Right ventricle myocardium superior (tissue), 1 donor: ENCODE measurements at places on chromosomes 16 and 17. TPM values are rescaled to one million over a fixed set of nuclear protein-coding genes. Genes with fewer than 3 reads are reported as not detected.

IGF2BP1 gene
- total RNA-seq, result not detected

DNA sequence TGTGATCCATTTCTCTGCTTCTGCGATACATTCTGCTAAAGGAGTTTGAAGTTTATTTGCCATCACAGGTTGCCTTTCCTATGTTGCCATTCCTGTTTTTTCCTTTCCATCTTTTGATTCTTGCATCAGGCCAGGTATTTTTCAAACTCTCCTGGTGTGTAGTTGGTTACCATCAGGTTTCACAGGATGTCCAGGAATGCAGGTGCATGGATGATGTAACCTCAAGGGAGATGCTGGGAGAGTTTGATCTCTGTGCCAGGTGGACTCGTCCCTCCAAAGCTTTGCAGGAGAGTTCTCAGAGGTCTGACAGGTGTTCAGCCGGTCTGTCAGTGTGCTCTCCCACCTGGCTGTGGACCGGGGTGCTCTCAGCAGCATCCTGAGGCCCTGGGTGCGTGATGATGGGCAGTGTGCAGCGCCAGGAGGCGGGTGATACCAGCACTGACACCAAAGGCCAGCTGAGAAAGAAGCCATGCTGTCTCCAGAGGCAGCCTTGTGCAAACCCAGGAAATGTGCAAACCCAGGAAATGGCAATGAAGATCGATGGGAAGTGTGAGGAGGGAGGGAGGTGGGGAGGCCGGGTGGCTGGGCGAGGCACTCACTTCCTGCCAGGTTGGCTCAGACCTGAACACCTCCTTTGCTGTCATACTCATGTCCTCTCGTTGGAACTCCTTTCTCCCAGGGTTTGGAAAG is 1.7 kb downstream of the ATP2C2 start:
- DNase-seq, result no peak

GRCh38 chr17:79023886-79024771 is at the start of gene C1QTNF1:
Gene C1QTNF1 (plus strand): TSS chr17:79024169. CDS start chr17:79043969, 19,800 bp downstream.
- peak; percentile 83 for DNase-seq

SRRM2 gene
- total RNA-seq, result 243 TPM

KCNG4 gene
- total RNA-seq, result not detected

REXO5 gene
- 5.1 TPM for total RNA-seq

GRCh38 chr16:63568164-63568563 is 1531.9 kb upstream of the CDH8 start:
- DNase-seq, result no peak

DNA sequence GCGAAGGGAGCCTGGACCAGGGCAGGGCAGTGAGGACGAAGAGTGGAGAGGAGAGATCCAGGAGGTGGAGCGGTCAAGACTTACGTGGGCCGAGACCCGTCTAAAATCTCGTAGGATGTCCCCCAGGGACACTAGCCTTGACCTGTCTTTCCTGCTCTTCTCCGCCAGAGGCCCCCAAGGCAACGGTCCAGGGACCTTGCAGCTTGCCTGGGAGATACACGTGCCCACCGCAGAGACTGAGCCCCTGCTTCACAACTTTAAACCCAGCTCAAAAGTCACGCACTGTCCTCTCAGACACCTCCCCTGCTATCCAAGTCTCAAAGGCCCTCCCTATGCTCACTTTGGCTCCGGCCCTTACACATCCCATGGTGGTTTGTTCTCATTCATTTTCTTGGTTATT is 9.4 kb downstream of the TIGD7 start:
- DNase-seq, result no peak

- no peak for DNase-seq
Measured at GRCh38 chr17:929586-929985, 50.0 kb downstream of the NXN start.

PRDM7 gene
- total RNA-seq, result not detected

CCL11 gene
- 4.0 TPM for total RNA-seq

TMEM204 gene
- 28.9 TPM for total RNA-seq

CHTF8 gene
- total RNA-seq, result 52.5 TPM

- DNase-seq, result peak; percentile 90
Measured at GRCh38 chr17:39001703-39002637, 34.8 kb upstream of the FBXO47 start.

DNA sequence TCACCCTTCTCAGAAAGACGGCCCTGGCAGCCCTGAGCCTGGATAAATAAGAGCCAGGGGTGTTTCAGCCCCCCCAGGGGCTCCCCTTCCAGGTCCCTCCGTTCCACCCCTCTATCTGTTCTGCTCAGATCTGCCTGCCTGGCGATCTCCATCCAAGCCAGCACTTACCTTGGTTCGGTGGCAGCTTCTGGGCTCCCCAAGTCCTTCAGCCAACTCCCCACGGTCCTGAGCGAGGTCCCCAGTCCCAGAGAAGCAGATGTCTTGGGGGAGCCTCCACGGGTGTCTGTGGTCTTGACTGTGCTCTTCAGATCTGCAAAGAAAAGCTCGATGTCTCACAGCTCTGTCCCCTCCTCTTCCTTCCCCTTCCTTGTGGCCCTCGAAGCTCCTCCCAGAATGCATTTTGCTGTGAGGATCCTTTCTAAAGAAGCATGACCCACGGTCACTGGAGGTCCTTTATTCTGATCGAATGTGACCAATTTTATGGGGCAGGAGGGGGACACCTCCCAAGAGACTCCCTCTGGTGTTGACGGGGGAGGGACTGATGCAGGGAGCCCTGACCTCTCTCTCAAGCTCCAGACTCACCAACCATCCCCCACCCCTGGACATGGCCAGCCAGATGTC is at the start of gene PIK3R6:
Gene PIK3R6 (minus strand): TSS at position 314 of the 621 bp plus-strand sequence. CDS start 17,880 bp downstream, outside the sequence.
- no peak for DNase-seq

GRCh38 chr17:21174713-21175112 is 39.2 kb downstream of the TMEM11 start:
- no peak for DNase-seq

DNA sequence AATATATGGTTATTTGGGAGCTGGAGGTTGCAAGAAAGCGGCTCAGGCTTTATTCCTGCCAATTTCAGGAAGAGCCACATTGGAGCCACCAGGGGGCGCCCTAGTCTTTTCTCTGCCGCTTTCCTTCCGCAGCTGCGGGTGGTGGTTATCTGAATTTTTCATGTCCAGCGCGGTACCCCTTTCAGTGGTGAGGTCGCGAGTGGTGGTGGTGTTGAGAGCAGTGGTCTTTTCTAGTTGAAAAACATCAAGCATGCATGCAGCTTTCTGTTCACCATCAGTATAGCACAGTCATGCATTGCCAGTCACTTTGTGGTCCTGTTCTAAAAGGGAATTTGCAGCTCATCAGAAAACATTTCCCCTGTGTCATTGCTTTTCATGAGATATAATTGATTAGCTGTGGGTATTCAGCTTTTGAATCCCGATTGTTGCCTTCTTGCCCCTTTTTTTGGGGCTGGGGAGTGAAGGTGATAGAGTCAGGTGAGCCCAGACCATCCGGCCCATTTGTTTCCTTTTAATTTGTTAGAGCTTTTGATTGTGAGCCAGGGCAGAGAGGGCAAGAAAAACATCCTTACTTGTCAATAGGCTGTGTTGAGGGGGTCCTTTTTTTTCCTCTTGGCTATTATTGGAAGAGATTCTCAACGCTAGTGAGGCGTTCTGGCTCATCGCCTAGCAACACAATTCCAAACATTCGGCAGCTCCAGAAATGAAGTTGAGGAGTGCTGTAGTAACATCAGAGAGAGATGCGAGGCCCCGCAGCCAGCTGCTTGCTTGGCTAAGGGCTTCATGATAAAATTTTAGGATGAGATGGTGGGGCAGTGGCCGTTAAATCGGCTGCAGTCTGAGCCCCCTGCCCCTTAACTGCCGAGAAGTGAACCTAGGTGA is 119.0 kb downstream of the SNX29 start:
- peak; percentile 77 for DNase-seq

DNA sequence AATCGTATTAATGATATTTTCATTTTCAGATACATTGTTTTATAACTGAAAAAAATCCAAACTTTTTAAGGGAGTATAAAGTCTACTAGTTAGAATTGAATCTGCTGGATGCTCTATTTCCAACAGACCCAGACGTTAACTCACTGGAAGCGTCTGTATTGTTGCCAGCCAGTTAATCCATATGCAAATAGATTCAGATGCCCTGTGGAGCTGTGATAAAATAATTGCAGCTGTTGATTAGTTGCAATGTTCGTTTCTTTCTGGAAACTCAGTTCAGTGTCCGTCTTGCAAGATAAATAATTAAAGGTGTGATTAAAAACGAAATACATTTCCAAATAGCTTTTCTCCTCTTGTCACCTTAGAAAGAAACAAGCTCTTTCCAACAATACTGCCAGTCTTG is 5.1 kb upstream of the GNA13 start:
- DNase-seq, result no peak

DNA sequence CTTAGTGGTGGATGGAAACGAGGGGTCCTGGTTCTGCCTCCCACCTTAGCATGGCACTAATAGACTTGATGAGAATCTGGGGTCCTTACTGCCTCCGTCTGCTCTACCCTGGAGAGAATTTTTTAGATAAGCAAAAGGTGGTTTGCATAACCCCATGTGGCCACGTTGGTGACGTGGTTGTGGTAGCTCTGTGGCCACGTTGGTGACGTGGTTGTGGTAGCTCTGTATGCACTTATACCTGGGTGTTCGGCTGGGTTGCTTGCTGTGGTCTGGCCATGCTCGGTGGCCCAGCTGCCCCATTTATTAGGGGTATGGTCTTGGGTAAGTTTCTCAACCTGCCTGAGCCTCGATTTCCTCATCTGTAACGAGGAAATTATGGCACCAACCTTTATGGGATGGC is 13.0 kb downstream of the SPIRE2 start:
- DNase-seq, result no peak

- no peak for DNase-seq
Measured at GRCh38 chr17:48427598-48427997, 2.4 kb downstream of the SKAP1 start.

DNA sequence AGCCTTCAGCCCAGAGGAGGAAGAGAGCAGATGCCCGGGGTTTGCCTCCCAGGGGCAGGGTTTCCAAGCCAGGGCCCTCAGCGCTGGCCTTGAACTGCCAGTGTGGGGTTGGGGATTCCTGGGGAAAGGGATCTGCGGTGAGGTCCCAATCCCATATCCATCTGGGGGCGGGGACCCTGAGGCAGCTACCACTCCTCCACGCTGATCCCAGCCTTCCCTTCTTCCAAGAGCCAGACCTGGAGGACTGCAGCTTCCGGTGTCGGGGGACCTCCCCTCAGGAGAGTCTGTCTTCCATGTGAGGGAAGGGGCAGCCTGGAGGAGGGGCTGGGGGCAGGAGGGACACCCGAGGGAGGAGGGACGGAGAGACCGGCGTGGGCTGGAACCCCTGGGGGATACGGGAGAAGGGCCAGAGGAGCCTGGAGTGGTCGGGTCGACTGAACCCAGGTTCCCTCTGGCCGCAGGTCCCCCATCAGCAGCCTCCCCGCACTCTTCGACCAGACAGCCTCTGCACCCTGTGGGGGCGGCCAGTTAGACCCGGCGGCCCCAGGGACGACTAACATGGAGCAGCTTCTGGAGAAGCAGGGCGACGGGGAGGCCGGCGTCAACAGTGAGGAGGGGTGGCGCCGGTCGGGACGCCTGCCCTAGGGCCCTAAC is 10.7 kb upstream of the CISD3 start:
- DNase-seq, result no peak

GRCh38 chr16:1991948-1992703 is 2.4 kb downstream of the SYNGR3 start:
- peak; percentile 96 for DNase-seq

B4GALNT2 gene
- total RNA-seq, result not detected

- peak; percentile 61 for DNase-seq
Measured at GRCh38 chr17:19533718-19534561, at the start of gene SLC47A1. Gene SLC47A1 (plus strand): TSS chr17:19533854. CDS start chr17:19533940, 86 bp downstream.
